GM23248 (cell line): ENCODE measurements at places on chromosomes 3 and 15. TPM values are rescaled to one million over a fixed set of nuclear protein-coding genes. Genes with fewer than 3 reads are reported as not detected.

The STAB1 gene
- polyA plus RNA-seq = not detected in 2 replicates

- no peak for DNase-seq
- no peaks in the 10 kb centered on the region for H3K36me3 ChIP-seq
- no peaks in the 10 kb centered on the region for H3K4me1 ChIP-seq
- no peak overlapping the region for H3K4me3 ChIP-seq
- H3K27me3 ChIP-seq = no peaks in the 10 kb centered on the region
Observed at GRCh38 chr3:175121225-175121624, 262.1 kb downstream of the NAALADL2 start.

DNA sequence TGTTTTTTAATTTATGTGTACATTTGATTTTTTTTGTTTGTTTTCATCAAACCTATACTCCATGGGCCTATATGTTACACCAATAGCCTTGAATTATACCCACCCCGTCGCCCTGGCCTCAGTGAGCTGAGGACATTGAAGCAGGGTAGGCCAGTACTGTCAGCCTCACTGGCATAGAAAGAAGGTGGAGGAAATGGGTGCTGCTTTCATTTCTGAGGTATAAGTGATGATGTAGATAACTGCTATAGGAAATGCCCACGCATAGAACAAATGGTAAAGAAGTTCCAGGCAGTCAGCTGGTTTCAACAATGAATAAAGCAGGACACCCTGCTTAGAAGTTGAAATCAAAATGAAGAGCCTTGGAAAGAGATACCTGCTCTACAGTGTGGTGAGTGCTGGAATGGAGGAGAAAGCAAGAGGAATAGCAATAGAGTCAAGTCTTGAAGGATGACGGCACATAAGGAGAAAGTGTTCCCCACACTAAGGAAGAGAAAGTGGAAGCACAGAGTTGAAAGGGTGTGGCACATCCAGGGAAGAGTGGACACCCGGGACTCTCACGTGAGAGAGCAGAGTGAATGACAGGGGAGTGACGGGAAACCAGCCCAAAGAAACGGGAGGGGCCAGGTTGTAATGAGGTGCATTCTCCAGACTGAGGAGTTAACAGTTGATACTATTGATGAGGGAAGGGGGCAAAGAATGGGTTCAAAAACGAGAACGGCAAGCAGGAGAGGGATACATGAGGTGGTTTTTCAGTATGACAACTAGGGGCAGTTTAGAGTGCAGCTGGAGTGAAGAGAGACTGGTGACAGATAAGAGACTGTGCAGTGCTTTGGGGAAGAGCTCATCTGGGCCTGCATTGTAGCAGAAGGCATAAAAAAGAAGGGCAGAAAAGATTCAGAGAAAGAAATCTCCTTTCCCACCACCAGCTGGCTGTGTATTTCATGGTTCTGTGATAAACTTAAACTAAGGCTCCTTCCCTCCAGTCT lies 70.5 kb downstream of the KLHL25 start:
- H3K4me1 ChIP-seq = peaks cover 32% of the 10 kb centered on the region
- peaks cover 24% of the 10 kb centered on the region for H3K36me3 ChIP-seq
- no peak for DNase-seq
- H3K27me3 ChIP-seq = no peaks in the 10 kb centered on the region

DNA sequence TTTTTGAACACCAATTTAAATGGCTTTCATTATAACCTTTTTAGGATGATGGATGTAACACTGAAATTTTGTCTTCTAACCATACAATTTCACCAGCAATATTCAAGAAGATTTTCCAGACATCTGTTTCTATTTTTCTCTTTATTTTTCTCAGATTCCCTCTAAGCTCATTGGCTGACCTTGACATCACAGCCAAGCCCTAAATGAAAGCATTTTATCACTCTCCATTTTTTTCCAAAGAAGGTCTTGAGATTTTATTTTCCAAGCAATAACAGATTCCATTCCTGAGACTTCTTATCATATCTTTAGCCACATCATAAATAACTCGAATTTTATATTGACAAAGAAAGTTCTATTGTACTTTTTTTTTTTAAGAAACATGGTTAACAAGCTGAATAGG lies 392.6 kb upstream of the THBS1 start:
- no peak for DNase-seq
- H3K36me3 ChIP-seq = no peaks in the 10 kb centered on the region
- H3K4me3 ChIP-seq = no peak overlapping the region
- H3K27ac ChIP-seq = peak overlapping the region; percentile 70
- no peaks in the 10 kb centered on the region for H3K27me3 ChIP-seq

The GP9 gene
- polyA plus RNA-seq = not detected in 2 replicates

The NR1I2 gene
- 0.06 TPM in 1 of 2 replicates, not detected in the other for polyA plus RNA-seq

The ATP13A5 gene
- not detected in 2 replicates for polyA plus RNA-seq

The MEIS2 gene
- 24.1 and 26.2 TPM in 2 replicates for polyA plus RNA-seq

- no peaks in the 10 kb centered on the region for H3K36me3 ChIP-seq
- no peak for DNase-seq
Observed at GRCh38 chr3:182702216-182702615, 91.1 kb upstream of the ATP11B start.

- H3K27ac ChIP-seq = no peak overlapping the region
- no peaks in the 10 kb centered on the region for H3K36me3 ChIP-seq
- H3K27me3 ChIP-seq = no peaks in the 10 kb centered on the region
- no peak for DNase-seq
Observed at GRCh38 chr3:109642025-109642424, 304.7 kb upstream of the DPPA4 start.

GRCh38 chr3:45210308-45211041 lies 15.6 kb downstream of the TMEM158 start:
- no peaks in the 10 kb centered on the region for H3K27me3 ChIP-seq
- H3K27ac ChIP-seq = no peak overlapping the region
- DNase-seq = peak; percentile 93
- H3K4me1 ChIP-seq = 0 out of 2 replicates have a peak, but pooled peaks cover 8% of the 10 kb centered on the region
- no peak overlapping the region for H3K4me3 ChIP-seq
- no peaks in the 10 kb centered on the region for H3K36me3 ChIP-seq

DNA sequence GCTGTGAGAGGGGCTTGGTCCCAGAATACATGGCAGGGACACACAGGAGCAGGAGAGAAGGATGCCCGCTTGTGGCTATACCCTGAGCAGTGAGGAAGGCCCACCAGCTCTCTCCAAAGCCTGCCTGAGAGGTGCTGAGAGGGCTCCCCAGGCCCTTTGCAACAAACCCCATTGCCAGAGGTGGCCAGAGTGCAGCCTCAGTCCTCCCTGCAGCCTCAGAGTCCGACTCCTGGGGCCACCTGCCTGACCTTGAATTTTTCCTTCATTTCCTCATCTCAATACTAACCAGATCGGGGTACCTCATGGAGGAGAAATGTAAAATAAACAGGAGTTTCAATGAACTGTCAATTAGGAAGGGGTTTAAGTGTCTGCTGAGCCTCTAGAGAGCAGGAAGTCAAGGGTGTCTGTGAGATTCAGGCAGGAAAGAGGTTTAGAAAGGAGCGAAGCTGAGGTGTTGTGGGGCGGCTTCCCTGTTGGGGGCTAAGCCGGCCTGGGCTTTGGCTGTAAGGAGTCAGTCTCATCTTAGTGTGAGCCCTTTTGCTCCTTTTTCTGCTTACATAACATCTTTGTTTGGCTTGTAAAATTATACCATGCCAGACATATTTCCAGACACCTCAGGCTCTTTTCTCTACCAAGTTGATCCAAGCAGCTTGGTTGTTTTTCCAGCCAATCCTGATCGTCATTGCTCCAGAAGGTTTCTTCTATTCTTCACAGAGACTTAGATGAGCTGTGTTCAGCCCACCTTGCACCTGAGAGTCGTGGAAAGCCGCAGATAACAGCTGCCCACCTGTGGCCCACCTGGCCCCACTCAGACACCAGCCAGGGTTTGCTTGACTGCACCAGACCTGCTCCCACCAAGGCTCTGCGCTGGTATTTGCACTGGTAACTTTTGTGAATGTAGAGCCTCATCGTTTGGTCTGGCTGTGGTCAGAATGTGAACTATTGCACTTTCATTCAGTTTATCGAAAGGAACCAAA lies 36.7 kb downstream of the CMTM7 start:
- H3K4me1 ChIP-seq = peaks cover 7% of the 10 kb centered on the region

The NAALADL2 gene
- polyA plus RNA-seq = 20.5 and 20.9 TPM in 2 replicates

- H3K27ac ChIP-seq = peak overlapping the region; percentile 27
- peaks cover 42% of the 10 kb centered on the region for H3K4me1 ChIP-seq
- H3K4me3 ChIP-seq = no peak overlapping the region
- no peaks in the 10 kb centered on the region for H3K27me3 ChIP-seq
- no peaks in the 10 kb centered on the region for H3K36me3 ChIP-seq
Observed at GRCh38 chr3:185724761-185725160, 100.1 kb downstream of the IGF2BP2 start.

The SRGAP3 gene
- polyA plus RNA-seq = 0.89 and 0.91 TPM in 2 replicates

GRCh38 chr3:191355406-191355805 lies 25.1 kb upstream of the UTS2B start:
- H3K27me3 ChIP-seq = no peaks in the 10 kb centered on the region
- peaks cover 31% of the 10 kb centered on the region for H3K4me1 ChIP-seq

DNA sequence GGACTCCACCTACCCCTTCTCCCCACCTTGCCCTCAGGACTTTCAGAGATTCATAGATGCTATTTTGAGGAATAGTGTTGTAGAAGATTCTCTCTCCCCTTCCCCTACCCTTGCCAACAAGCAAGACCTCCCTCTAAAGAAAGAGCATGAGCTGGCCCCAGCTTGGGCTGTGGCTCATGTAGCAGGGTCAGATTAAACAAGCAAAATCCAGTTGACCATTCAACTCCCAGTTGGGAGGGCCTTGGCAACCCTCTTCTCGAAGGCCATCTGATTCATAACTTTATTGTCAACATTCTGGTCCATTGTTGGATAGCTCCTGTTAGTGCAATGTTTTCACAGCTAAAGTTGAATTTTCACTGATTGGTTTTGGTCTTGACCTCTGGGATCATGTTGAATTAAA lies 41.1 kb downstream of the TNFAIP8L3 start:
- DNase-seq = no peak
- no peak overlapping the region for H3K4me3 ChIP-seq
- no peaks in the 10 kb centered on the region for H3K4me1 ChIP-seq
- H3K27ac ChIP-seq = no peak overlapping the region
- no peaks in the 10 kb centered on the region for H3K27me3 ChIP-seq
- H3K36me3 ChIP-seq = no peaks in the 10 kb centered on the region

GRCh38 chr15:84937144-84937543 lies 44.5 kb upstream of the PDE8A start:
- no peaks in the 10 kb centered on the region for H3K27me3 ChIP-seq
- no peaks in the 10 kb centered on the region for H3K4me1 ChIP-seq

The SLC41A3 gene
- 19.8 and 22.7 TPM in 2 replicates for polyA plus RNA-seq

DNA sequence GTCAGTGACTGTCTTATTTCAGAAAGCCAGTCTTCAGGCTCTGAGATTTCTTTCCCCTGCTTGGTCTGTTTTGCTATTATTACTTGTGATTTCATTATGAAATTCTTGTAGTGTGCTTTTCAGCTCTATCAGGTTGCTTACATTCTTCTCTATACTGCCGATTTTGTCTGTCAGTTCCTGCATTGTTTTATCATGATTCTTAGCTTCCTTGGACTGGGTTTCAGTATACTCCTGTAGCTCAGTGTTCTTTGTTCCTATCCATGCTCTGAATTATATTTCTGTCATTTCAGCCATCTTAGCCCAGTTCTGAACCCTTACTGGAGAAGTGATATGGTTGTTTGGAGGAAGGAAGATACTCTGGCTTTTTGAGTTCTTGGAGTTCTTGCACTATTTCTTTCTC lies 40.5 kb downstream of the CEP63 start:
- no peak overlapping the region for H3K27ac ChIP-seq
- no peak overlapping the region for H3K4me3 ChIP-seq
- H3K27me3 ChIP-seq = no peaks in the 10 kb centered on the region
- no peak for DNase-seq

The GAP43 gene
- polyA plus RNA-seq = 1.1 and 1.8 TPM in 2 replicates

The ZBED2 gene
- not detected in 2 replicates for polyA plus RNA-seq

DNA sequence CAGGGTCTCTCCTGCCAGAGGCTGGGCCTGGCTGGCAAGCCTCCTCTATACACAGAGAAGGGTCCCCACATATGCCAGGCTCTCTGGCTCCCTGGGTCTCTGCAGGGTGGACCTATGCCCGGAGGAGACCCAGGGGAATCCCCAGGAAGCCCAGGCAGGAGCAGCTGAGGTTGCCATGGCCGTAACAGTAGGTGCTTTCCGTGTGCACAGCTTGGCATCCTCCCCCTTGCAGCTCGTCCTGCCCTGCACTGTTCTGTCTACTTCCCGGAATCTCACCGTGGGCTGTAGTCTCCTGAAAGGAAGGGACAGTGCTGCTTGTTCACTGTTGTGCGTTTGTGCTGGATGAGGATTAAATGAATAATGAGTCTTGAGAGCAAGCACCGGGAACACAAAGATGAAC lies 47.8 kb downstream of the DAPK2 start:
- H3K4me1 ChIP-seq = peaks cover 41% of the 10 kb centered on the region
- no peaks in the 10 kb centered on the region for H3K36me3 ChIP-seq
- DNase-seq = peak; percentile 23
- no peak overlapping the region for H3K4me3 ChIP-seq
- no peak overlapping the region for H3K27ac ChIP-seq

The KCNMB3 gene
- 0.47 and 0.50 TPM in 2 replicates for polyA plus RNA-seq

GRCh38 chr15:29656636-29657475 lies 165.4 kb downstream of the TJP1 start:
- H3K27ac ChIP-seq = no peak overlapping the region
- DNase-seq = no peak
- H3K27me3 ChIP-seq = no peaks in the 10 kb centered on the region; the same call in 1 of the 2 replicates
- no peaks in the 10 kb centered on the region for H3K4me1 ChIP-seq
- H3K36me3 ChIP-seq = no peaks in the 10 kb centered on the region

The CASR gene
- not detected in 2 replicates for polyA plus RNA-seq

DNA sequence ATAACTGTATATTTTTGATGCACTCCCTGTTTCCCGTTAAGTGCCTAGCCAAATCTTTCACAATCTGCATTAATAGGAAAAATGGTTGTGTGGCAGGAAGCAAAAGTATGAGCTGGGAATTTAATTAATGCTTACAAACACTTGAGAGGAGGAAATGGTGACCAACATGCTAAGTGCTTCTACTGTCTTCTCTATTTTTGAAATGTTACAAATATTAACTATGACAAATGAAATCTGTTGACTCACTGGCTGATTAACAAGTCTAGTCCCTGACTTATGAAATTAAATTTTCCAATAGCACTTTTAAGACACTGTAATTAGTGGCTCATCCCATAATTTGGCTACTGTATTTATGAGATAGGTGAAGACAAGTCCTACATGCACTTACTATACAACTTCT lies 446.9 kb upstream of the DPPA4 start:
- no peak for DNase-seq
- no peak overlapping the region for H3K27ac ChIP-seq
- no peaks in the 10 kb centered on the region for H3K4me1 ChIP-seq
- H3K36me3 ChIP-seq = no peaks in the 10 kb centered on the region
- H3K27me3 ChIP-seq = no peaks in the 10 kb centered on the region
- no peak overlapping the region for H3K4me3 ChIP-seq

GRCh38 chr3:133988631-133989161 lies 41.0 kb downstream of the SLCO2A1 start:
- H3K36me3 ChIP-seq = no peaks in the 10 kb centered on the region
- H3K27ac ChIP-seq = no peak overlapping the region
- no peak for DNase-seq
- H3K27me3 ChIP-seq = no peaks in the 10 kb centered on the region
- H3K4me3 ChIP-seq = no peak overlapping the region
- peaks cover 16% of the 10 kb centered on the region for H3K4me1 ChIP-seq

GRCh38 chr3:176663837-176664831 lies 533.1 kb downstream of the TBL1XR1 start:
- DNase-seq = peak; percentile 82
- H3K36me3 ChIP-seq = no peaks in the 10 kb centered on the region
- no peaks in the 10 kb centered on the region for H3K27me3 ChIP-seq
- peak overlapping the region; percentile 42 for H3K27ac ChIP-seq
- H3K4me1 ChIP-seq = peaks cover 23% of the 10 kb centered on the region

The PDIA3 gene
- polyA plus RNA-seq = 1,087 and 1,111 TPM in 2 replicates

- H3K36me3 ChIP-seq = no peaks in the 10 kb centered on the region
- H3K27ac ChIP-seq = no peak overlapping the region
- no peaks in the 10 kb centered on the region for H3K4me1 ChIP-seq
- no peak overlapping the region for H3K4me3 ChIP-seq
Observed at GRCh38 chr3:86748015-86748414, 242.9 kb downstream of the VGLL3 start.
